NCI-H226 (cell line): ENCODE measurements at places on chromosomes 5 and 9.

DNA sequence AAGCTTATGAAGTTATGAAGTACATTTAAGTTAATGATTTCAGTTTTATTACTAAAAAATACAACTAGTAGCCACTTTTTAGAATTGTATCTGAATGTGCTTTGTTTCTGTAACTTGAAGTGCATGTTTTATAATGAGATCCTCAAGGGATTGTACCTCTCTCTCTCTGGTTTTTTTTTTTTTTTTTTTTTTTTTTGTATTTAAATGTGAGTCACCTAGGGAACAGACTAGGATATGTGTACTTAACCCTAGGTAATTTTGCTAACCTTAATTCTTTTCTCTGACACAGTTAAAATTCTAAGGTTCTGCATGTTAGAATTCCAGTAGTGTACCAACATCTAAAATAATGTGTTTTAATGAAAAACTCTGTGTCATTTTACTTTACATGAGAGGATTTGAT lies 59.5 kb downstream of the CDC42SE2 start:
- no peak for DNase-seq

GRCh38 chr5:134437847-134438581 lies 26.3 kb upstream of the CDKN2AIPNL start:
- DNase-seq = peak; percentile 82

- no peak for DNase-seq
Measured at GRCh38 chr5:66828046-66828547, 231.9 kb downstream of the MAST4 start.

- DNase-seq = peak; percentile 11
Measured at GRCh38 chr9:3181049-3181953, 337.4 kb upstream of the PUM3 start.

- DNase-seq = peak; percentile 89
Measured at GRCh38 chr5:82396871-82397514, 118.8 kb upstream of the RPS23 start.

GRCh38 chr5:53405396-53405795 lies 75.0 kb upstream of the FST start:
- DNase-seq = no peak

DNA sequence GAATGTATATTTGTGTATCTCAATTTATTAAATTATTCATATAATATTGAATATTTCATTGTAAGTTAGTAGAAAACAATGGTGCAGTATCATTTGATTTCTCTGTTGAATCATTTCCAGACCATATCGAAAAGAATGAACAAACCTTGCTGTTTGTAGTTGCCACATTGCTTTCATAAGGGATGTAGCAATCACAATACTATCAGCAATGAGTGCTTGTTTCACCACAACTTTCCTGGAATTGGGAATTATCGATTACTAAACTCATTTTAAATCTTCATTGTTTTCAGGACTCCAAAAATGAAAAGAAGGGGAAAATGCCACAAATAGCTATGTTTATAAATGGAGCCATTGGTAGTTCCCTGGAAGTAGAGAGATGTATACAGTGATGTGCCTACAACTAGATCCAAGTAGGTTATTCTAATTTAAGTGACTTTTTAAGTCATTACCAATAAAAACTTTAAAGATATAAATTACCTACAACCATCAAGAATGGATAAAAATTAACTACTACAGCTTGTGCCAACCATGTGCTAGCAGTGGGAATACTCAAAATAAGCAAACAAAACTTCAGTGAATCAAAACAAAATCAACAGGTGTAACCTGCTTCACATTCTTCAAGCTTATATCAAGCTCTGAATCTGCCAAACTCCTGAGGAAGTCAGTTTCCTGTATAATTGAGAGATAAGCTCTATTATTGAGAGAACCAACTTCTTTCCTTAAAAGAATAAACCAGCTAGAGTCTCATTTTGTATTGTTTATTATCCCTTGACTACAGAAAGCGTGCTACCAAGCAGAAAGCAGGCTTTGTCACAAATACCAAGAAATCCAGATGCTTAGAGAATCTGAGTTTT lies 358.6 kb downstream of the ADGRV1 start:
- DNase-seq = no peak

DNA sequence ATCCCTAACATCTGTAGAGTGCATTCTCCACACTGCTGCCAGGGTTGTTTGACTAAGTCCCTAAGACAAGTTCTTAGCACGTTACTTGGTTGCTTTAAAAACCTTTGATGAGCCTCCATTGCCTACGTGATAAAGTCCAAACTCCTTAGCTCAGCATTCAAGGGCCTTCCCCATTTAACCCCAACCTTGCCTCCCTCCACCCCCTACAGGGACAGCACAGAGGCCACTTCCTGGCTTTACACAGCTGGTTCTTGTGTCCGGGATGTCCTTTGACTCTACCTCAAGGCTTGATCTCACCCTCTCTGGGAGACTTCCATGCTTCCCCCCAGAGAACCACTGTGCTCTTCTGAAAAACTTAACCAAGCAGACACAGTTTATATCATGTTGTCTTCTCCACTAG lies 29.4 kb downstream of the FAM240B start:
- no peak for DNase-seq

GRCh38 chr9:19769213-19769612 lies 19.6 kb downstream of the SLC24A2 start:
- no peak for DNase-seq

DNA sequence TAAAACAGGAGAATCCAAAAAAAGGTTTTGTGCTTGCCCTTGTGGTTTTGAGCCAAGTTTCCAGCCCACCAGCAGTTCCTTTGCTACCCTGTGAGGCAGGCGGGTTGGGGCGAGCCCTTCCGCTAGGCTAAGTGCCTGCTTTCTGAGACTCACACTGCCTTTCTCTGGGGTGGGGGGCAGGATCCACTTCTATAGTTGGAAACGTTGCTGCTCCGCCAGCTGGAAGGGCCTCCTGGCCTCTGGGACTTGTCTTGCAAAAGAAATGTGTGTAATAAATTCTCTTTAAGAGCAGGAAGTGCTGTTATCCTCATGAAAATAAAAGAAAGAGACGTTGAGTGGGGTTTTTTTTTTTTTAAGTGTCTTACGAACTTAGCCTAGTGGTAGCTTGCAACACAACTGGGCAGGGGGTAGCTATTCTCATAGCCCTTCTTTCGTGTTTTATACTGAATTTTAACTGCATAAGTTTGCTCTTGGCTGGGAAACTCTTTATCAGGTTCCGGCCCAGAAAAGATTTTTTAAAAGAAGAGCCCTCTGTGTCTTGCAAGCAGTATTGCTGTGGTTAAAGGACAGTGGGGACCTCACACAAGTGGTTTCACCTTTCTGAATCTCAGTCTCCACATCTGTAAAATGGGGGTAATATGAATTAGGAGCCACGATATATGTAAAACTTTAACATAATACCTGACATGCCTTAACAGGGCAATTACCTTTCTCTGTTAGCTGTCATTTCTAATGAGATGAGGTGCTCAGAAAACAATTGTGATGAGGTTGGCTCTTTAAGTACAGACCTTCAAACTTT lies 19.8 kb downstream of the JADE2 start:
- no peak for DNase-seq

GRCh38 chr5:153206361-153206760 lies 284.1 kb upstream of the GRIA1 start:
- DNase-seq = no peak

DNA sequence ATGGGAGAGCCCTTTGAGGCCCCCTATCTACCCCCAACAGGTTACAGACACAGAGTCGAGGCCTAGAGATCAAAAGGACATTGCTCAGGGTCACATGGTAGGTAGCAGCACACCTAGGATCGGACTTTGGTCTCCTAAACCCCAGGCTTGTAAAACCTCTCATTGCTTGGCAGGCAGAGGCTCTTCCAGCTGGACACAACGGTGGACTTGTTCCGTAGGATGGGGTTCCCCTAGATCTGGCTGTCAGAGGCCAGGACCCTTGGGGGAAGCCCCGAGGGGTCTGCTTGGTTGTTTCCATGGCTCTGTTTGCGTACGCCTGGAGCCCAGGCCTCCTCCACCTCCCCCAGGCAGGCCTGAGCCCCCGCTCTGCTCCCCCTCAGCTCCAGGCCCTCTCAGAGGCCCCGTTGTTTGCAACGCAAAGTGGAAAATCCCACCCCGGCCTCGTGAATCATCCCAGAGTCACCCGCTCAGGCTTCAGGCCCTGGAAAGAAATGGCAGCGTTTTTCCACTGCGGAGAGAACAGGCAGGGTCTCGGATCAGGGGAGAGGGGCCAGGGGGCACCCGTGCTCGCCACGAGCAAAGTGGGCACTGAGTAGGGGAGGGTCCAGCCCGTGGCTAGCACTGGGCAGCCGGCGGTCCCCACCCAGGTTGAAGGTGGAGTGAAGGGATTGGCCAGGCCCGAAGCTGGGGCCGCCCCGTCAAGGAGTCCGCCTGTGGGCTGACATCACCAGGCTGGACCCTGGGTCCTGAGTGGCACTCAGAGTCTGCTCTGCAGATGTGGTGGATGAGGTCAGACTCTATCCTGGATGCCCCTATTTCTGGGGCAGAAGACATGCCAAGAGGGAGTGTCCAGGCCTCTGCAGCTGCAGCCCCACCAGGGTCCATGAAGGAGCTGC lies 19.8 kb downstream of the COL27A1 start:
- no peak for DNase-seq

DNA sequence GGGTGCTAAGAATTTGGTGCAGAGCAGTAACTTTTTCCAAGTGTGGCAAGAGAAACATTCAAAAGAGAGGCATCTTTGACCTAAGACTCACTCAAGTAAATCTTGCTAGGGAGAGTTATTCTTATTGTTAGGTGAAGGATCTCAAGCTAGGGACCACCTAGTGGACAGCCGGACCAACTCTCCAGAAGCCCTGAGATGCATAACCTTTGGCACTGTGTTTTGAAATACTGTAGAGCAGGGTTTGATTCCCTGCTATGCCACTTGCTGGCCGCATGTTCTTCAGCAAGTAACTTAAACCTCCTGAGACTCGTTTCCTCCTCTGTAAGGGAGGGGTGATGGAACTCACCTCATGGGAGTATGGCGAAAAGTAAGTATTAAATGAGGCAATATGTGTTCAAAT lies 336.1 kb upstream of the ADAMTSL1 start:
- DNase-seq = no peak

DNA sequence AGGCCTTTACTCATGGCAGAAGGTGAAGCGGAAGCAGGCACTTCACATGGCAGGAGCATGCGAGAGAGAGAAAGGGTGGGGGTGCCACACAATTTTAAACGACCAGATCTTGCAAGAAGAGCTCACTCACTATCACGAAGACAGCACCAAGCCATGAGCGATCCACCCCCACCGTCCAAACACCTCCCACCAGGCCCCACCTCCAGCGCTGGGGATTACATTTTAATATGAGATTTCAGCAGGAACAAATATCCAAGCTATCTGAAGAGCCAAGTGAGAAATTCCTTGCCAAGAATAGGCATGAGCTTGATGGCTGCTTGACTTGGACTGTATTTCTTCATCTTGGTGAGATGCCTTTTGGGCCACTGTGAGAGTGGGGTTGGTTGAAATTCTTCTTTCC lies 88.0 kb downstream of the PDZD2 start:
- DNase-seq = no peak

DNA sequence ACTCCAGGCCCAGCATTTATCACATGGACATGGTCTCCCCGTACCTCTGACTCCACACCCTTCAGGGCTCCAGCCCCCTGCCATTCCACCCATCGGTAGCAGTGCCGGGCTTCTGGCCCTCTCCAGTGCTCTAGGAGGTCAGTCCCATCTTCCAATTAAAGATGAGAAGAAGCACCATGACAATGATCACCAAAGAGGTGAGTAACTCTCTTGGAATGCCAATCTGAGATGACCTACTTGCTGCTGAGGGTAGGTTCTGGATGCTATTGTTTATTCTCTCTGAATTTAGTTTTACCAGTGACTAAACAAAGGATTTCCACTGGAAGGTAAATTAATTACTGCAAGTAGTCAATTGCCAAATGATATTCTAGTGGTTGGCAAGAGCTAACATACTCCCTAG lies 80.8 kb downstream of the TLE4 start:
- peak; percentile 10 for DNase-seq

- DNase-seq = no peak
Measured at GRCh38 chr5:5155617-5156016, 15.5 kb downstream of the ADAMTS16 start.

GRCh38 chr5:77637170-77637997 lies 1.1 kb downstream of the OTP start:
- DNase-seq = no peak

GRCh38 chr5:41402845-41403244 lies 107.6 kb downstream of the PLCXD3 start:
- no peak for DNase-seq

DNA sequence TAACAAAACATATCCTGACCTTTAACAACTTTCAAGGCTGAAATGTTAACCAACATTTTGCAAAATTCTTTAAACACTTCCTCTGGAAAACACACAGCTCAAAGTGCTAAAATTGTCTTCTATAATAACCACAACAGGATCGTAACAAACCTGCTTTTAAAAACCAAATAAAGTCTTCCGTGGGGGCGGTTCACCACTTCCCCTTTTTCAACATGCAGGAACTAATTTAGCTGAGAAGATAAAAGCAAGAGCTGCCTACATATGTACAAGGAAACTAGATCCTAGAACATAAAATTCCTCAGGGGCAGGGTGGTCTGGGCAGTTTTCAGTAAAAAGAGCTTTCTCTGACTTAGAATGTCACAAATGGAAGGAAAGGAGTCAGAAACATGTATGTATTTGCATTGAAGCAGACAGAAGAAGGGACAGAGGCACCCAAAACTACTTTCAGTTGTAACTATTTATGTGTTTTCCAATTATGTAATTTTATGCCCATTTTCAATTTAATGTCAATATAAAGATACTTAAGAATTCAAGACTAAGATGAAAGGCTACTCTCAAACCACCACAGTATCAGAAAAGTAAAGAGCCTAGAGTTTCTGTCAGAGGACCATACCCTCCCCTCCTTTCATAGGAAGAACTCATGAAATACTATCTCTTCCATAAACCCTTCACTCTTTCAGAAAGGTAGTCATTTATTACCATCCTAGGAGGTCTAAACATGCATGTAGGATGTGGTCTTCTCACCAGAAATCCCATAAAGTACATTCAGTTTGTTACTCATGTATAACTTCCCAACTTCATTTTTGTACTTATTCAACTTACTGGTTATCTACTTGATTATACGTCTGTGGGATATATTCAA lies 185.9 kb upstream of the RASA1 start:
- no peak for DNase-seq

DNA sequence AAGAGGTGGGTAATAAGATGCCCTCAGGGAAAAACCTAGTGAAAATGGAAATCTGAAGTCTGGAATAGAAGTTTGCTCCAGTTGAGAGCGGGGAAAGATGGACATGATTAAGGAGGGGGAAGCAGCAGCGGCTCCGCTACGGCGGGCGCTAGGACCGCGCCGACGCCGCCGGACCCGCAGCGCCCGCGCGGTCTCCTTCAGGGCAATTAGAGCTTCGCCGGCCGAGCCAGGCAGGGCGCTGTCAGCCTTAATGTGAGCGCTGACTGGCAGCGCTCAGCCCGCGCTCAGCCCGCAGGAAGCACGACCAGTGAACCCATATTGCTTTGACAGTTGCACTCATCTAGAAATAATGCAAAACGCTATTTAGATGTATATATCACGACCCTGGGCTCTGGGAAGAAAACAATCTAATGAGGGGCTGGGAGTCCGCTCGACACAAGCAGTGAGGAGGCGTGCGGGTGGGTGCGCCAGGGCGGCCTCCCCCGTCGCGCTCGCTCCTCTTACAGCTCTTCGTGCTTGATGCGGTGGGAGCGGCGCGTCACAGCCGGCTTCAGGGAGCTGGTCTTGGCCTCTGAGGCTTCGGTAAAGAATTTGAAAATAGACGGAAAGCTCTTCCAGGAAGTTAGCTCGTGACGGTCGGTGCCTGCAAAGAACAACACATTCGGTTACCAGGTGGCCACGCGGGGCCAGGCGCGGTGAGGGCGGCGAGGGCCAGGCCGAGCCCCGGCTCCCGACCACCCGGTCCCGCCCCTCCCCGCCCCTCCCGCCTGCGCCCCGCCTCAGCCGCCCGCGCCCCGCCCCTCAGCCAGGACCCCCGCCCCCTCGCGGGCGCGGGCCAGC lies 37.7 kb downstream of the NR2F1 start:
- DNase-seq = peak; percentile 80
